ENCODE measurements at places on chromosomes 11 and 22.

DNA sequence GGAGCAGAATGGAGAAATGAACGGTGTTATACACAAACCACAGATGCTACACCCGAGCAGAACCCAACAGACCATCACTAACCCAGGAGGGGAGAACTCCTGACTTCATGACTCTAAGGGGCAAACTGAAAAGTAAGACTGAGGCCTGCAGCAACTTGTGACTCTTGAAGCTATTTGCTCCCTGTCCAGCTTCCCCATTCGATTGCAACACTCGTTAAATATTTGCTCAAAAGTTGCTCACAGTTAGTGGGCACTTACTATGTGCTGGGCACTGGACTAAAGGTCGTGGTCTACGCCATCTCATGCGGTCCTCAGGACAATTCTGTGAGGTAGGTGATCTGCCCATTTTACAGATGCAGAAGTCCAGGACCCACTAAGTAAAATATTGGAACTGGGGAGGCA, 9.5 kb upstream of the ADA2 start:
- DNase-seq = no peak

DNA sequence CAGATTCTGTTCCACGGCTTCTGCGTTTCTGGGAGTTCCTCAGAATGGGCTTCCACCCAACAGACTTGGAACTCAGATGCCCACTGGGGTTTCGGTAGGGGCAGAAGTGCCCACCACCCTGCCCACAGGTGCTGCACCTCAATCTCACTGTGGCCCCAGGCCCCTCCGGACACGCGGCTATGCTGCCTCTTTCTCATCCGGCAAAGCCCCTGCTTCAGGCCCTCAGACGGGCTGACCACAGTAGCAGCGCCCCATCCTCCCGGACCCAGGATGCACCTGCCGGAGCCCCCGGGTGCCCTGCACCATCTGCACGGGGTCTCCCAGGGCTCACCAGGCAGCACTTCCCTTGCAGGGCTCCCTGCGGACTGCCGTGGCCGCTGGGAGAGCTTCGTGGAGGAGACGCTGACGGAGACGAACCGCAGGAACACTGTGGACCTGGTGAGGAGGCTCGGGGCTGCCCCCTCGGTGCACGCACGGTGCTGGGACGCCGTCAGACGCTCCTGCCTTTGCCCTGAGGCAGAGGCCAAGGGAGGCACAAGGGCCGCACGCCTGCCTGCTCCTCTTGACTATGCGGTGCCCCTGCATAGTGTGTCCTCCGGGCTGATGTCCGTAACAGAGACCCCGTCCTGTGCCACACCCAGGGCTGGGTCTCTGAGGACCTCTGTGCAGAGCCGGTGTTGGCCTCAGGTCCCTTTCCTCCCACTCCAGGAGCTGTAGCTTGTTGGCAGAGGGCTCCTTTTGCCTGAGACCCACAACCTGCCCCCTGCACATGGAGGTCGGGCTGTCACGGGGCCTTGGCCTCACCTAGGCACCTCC, 38.6 kb downstream of the SBF1 start:
- no peak for DNase-seq

DNA sequence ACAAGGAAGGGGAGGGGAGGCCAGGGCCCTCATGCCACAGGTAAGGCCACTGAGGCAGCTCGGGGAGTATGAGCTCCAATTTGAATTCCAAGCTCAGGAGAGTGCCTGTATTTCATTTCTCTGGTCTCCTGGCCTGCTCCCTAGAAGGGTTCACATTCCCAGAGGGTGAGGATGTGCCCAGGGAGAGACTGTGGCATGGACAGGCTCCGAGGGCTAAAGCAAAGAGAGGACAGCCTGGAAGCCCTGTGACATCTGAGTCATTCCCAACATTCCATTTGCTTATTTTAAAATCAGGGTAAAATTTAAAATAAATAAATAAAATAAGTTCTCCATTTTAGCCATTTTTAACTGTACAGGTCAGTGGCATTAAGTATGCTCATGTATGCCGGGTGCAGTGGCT, 18.6 kb upstream of the FOLR1 start:
- DNase-seq = no peak

GRCh38 chr22:22479999-22480532, 28.5 kb downstream of the ZNF280B start:
- no peak for DNase-seq

- no peak for DNase-seq
Observed at GRCh38 chr11:47586098-47586855, at the start of gene FAM180B. TSS of gene FAM180B (plus strand) at chr11:47586678. CDS start at chr11:47586769, 91 bp downstream.

DNA sequence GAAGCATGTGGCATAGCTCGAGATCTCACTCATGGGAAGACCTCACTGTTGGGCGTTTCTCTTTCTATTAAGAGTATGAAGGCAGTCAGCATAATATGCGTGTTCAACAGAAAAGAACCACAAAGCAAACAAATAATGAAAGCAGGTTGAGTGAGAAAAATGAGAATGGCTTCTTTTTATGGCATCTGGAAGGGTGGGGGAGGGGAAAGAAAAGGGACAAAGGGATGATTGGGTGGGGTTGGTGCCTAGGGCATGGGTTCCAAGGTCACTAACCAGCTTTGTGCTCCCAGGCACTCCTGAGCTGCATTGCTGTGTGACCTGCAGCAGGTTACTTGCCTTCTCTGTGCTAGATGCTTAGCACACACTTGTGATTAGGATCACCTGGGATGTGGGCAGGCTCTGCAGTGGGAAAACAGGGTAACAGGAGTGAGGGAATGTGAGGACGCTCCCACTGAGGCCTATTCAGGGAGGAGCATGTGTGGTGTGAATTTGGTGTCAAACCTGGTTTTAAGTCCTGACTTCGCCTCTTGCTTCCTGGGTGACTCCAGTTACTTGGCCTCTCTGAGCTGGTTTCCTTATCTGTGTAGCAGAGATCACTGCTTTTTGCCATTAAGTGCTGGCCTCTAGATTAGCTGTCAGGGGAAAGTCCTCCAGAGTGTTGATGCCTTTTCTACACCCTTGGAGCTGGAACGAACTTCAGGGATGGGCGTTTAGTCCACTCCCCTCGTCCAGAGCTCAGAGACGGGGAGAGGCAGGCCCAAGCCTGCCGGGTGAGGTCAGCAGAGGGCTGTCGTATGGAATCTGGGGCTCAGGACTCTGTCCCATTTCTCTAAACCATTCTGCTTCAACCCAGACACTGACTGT, 74.8 kb downstream of the KIAA1671 start:
- DNase-seq = no peak

DNA sequence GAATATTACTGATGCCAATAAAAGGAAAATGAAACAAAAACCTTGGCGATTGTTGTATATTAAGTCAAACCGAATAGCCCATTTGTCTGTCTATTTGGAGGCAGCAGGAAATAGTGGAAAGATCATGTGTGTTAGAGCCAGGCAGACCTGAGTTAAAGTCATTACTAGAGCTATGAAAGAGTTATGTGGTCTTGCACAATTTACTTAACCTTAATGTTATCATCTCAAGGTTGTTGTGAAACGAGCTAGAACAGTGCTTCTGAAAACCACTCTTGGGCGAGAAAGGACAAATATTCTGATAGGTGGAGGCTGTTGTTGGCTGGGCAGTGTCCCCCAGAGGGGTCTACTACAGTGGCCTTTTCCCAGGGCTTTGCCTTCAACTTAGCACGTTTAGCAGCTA, 60.0 kb upstream of the NUP160 start:
- no peak for DNase-seq

DNA sequence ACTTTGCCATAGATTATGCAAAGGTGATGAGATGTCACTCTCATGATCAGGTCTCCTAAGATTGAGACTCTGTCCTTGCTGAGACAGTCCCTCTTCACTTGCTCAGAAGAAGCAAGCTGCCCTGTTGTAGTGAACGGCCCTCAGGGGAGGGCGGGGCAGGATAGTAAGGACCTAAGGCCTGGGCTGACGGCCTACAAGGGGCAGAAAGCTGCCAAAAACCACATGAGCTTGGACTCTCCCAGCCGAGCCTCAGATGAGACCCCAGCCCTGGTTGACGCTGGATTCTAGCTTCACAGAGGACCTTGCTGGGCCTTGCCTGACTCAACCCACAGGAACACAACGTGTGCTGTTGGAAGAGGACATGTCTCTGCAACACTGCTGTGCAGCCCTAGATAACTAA, 1182.5 kb downstream of the TBC1D22A start:
- no peak for DNase-seq

- DNase-seq = no peak
Observed at GRCh38 chr11:92018332-92018731, 206.3 kb upstream of the FAT3 start.
